ENCODE measurements at places on chromosomes 4 and X.
A peak's percentile ranks its signal among the peaks of the same experiment; 100 is the strongest.

- DNase-seq: no peak
These were observed 6.3 kb upstream of the C4orf36 start for GRCh38 chr4:86898562-86898961.

DNA sequence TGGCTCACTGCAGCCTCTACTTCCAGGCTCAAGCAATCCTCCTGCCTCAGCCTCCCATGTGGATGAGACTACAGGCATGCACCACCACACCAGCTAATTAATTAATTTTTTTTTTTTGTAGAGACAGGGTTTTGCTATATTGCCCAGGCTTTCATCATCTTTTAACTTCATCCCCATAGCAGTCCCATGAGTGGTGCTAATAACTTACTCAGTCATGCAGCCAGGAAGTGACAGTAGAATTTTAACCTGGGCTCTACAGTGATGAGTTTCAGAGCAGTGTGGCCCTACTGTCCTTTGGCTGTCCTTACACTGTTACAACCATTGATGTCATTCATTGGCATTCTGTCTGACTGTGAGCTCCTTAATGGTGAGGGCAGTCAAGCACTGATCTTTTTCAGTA lies 3.9 kb upstream of the OCIAD2 start:
- no peak for DNase-seq

DNA sequence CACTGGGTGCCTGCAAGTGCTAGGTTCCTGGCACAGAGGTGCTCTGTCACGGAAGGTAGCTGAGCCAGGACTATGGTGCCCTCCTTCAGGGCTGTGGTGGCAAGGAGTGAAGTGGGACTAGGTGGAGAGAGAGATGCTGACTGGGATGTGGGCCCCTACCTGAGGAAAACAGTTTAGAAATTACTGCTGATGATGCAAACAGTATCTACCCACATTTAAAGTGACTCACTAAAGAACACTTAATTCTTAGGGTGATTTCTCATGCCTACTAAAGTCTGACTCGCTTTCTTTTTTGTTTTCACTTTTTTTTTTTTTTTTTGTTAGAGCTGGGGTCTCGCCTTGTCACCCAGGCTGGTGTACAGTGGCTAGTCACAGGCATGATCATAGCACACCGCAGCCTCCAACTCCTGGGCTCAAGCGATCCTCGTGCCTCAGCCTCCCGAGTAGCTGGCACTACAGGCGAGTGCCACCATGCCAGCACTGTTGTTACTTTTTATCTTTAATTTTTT lies 3.1 kb downstream of the ZNF185 start:
- DNase-seq: no peak

GRCh38 chrX:154735695-154736393 lies 15.0 kb downstream of the GAB3 start:
- DNase-seq: no peak

- no peak for DNase-seq
These were observed 233.8 kb upstream of the LDB2 start for GRCh38 chr4:17132226-17132625.

- DNase-seq: peak; percentile 20
These were observed 1.1 kb upstream of the CHST7 start for GRCh38 chrX:46572340-46572936.

- no peak for DNase-seq
These were observed 290.7 kb upstream of the FAM241A start for GRCh38 chr4:111854494-111855087.

DNA sequence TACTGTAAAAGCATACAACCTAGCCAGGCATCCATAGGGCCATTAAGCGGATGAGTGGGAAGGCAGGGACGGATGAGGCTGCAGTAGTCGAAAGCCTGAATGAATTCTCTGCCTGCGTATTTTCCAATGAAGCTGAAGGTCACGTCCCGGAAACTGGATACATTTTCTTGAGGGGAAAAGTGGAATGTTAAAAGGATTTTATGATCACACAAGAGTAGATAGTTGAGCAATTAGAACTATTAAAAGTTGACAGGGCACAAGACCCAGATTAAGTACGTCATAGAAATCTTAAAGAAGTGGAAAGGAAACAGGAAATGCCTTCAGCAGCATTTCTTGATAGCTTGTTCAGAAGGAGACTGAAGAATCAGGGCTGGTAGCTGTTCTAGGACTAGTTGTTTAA lies 98.3 kb upstream of the CXXC4 start:
- no peak for DNase-seq

DNA sequence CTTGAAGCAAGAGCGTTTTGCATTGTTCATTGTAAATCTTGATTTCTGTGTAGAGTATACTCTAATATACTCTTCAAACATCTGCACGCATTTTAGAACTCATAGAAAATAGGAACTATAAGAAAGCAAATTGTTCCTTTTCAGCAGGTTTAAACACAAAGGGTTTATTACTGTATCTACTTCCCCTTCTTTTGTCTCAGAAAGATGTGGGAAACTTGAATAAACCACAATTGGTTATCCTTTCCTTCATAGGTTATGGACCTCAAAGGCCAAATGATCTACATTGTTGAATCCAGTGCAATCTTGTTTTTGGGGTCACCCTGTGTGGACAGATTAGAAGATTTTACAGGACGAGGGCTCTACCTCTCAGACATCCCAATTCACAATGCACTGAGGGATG lies 46.0 kb upstream of the GUCY1B1 start:
- no peak for DNase-seq

- no peak for DNase-seq
These were observed 96.9 kb downstream of the EGF start for GRCh38 chr4:110009550-110009949.

GRCh38 chrX:24333371-24333770 lies 19.5 kb upstream of the SUPT20HL2 start:
- no peak for DNase-seq

- DNase-seq: no peak
These were observed 27.1 kb upstream of the SPANXN4 start for GRCh38 chrX:142998447-142999198.

- no peak for DNase-seq
These were observed 38.5 kb upstream of the BOD1L1 start for GRCh38 chr4:13665701-13666660.

DNA sequence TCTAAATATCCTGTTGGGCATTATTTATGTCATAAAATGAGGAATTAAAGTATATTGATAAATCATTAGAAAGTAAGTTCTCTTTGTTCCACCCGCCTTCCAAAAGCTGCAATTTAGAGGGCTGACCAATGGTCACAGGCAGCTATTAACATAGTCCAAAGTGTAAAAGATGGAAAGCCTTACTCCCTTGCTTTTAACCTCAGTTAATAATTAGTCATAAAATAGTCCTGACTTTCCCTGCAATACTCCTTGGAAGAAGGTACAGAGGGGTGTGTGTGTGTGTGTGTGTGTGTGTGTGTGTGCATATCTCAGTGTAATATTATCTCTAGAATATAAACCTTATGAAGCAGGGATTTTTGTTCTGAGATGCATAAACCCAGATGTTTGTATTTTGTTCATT lies 275.4 kb downstream of the FAT4 start:
- no peak for DNase-seq

DNA sequence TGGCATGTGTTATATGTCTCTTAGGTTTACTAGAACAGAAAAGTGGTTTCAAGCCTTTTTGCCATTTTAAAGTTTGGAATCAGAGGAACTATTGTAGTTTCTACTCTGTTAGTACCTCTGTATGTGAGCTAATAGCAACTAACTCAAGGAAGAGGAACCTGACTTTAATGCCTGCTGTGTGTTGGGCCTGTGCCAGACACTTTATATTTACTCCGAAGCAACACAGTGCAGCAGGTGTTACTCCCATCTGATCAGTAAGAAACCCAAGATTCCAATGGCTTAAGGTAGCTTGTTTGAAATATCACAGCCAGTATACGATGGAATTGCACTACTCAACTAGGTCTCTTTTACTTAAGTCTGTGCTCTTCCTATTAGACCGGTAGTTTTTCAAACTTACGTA lies 79.2 kb downstream of the USP9X start:
- DNase-seq: no peak

- no peak for DNase-seq
These were observed 126.6 kb downstream of the FHDC1 start for GRCh38 chr4:153062652-153063168.

GRCh38 chr4:6469898-6470501 lies 2.4 kb downstream of the PPP2R2C start:
- no peak for DNase-seq

GRCh38 chrX:63746278-63746677 lies 38.7 kb downstream of the ARHGEF9 start:
- DNase-seq: no peak

DNA sequence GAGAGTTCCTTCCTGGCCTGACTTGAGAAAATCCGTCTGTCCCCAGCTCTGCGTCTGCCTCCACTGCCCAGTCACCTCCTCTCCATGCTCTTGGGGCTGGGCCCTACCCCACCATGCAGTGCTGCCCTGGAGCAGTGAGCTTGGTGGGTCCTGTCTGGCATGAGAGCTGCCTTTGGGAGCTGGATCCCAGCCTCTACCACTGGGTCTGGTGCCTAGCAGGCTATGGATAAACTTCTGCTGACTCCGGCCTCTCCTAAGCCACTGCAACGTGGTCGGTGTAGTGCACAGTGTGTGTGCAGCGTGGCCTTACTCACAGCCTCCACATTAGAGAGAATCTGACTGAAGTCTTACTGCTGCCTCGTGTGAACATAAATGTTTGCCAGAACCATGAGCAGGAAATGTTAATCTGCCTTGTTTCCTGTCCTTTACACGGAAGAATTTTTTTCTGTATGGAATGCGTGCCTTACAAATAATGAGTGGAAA lies 47.6 kb downstream of the HTT start:
- DNase-seq: no peak

GRCh38 chrX:68727696-68728095 lies 80.2 kb downstream of the STARD8 start:
- DNase-seq: no peak

DNA sequence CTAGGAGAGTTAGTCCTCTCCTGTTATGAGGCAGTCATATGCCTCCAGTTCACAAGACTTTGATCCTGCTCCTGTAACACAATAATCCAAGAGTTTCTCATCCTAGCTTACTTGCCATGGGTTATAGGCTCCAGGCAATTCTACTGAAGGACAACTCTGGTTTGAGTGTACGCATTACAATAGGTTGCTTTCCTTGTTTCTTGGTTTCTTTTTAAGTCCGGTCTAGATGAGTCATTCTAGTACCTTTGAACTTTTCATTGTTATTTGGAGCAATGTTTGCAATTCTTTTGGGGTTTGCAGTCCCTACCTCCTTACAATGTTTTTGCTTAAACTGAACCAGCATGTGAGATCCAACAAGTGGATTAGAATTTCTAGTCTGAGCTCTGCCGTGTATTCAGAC lies 109.1 kb downstream of the ANAPC4 start:
- DNase-seq: no peak

DNA sequence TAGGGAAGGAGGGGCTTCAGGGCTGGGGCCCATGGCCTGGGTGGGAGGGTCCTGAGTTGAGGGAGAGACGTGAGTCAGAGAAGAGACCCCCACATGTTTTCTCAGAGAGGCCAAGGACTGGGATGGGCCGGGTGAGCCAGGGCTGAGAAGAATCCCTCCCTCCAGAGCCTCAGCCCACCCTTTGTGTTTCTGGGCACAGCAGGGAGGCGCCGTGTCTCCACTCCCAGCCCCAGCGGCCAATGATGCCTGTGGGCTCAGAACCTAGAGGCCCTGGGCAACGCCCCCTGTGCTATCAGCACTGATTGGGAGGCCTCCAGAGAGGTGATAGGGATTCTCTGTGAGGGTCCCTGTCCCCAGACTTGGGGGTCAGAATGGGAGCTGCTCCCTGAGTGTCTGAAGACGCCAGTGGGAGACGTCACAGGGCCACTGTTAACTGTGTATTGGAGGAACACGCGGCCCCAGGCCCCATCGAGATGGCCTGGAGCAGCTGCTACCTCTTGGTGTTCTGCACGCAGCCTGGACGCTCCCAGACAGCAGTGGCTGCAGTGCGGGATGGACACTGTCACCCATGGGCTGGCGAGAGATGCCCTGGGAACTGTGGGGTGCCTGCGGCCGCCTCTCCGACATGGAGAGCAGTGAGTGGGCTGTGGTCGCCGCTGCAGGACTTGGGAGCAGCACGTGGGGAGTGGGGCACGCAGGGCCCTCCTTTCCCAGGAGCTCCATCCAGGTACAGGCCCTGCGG lies 8.5 kb downstream of the FGFRL1 start:
- no peak for DNase-seq

DNA sequence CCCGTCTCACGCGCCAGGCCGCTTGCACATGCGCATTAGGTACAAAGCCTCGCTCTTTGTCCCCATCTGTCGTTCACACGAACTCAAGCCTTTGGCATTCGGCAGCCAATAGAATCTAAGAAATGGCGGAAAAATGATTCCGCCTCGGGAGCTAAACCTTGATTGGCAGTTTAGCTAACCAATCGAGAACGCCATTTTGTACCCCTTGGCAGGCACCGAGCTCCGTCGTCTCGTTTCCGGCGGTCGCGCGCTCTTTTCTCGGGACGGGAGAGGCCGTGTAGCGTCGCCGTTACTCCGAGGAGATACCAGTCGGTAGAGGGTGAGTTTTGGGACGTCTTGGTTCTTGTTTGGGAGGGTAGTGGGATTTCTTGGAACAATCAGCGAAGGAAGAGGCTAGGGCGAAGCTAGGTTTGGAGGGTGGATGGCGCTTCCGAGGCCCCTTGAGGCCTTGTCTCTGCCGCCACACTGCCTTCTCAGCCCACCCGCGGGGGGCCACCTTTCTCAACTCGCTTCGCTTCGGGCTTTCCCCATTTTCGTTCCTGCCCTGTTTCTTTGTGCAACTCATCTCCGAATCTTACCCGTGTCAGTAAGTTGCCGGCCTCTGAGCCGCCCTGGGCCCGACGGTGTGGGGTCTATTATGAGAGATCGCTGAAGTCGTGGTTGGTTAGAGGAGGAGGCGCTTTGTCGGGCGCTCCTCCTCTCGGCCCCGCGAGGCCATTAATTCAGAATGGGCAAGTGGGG lies at the start of gene NONO:
NONO (plus strand) TSS at position 233 of the 741 bp plus-strand sequence. CDS start 7,003 bp downstream, outside the sequence.
- DNase-seq: peak; percentile 70

DNA sequence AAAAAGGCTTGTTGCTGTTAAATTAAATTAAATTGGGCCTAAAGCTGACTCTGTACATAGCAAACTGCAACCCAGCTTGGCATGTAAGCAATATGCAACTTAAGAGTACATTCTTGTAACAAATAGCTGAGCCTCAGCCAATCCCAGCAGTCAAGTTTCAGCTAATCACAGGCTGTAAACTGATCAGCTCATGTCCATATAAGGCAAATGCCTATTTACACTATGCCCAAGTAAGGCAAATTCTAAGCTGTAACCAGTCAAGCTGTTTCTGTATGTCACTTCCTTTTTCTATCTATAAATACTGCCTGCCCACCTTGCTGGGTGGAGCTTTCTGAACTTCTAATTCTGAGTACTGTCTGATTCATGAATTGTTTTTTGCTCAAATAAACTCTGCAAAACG lies 429.1 kb upstream of the FTHL17 start:
- DNase-seq: no peak

- DNase-seq: no peak
These were observed 92.0 kb downstream of the PDGFRA start for GRCh38 chr4:54320826-54321685.
